ENCODE measurements at places on chromosomes 7 and 10. TPM values are rescaled to one million over a fixed set of nuclear protein-coding genes. Genes with fewer than 3 reads are reported as not detected.
A peak's percentile ranks its signal among the peaks of the same experiment; 100 is the strongest.

The CTAGE8 gene
- 9.7 TPM for total RNA-seq

- DNase-seq, result no peak
Measured at GRCh38 chr7:108794466-108794865, 224.8 kb downstream of the DNAJB9 start.

DNA sequence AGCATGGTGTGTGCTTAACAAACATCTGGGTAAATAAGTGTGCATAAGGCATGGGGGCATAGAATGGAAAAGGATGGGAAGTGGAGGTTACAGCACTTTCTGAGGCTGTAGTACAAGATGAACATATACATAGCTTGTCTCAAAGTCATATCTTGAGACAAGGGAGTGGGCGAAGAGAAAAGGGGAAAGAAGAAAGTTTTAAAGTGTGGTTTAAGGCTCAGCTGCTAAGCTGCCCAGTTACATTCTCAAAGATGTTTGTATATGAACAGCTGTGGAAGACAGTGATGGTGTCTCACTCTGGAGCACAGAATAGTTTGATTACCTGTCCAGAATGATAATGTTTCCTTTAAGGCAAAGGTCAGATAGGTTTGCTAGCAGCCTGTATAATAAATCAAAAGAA is 61.9 kb upstream of the LANCL2 start:
- no peak for DNase-seq

The FOXI2 gene
- 0.58 TPM for total RNA-seq

The FKBP9 gene
- total RNA-seq, result 81.8 TPM

DNA sequence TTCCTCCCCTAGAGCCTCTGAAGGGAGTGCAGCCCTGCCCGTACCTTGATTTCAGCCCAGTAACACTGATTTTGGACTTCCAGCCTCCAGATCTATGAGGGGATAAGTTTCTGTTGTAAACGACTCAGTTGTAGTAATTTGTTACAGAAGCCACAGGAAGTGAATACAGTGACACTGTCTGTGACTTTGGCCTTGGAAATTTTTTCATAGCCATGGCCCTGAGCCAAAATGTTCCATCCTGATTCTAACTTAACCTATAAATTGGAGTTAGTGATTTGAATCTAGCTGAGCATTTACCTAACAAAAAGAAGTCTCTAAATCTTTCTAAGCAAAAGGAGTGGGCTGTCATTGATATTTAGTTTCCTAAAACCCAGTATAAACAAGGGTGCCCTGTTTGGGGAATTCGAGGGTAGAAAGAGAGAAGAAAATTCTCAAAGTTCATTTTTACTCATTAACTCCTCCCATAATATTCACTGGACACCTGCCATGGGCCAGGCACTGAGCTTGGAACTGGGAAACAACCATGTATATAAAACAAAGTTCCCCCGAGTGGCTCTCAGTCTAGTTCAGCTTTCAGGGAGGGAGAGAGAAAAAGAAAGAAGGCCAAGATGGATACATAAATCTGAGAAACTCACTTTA is 162.3 kb downstream of the SKIDA1 start:
- no peak for DNase-seq

DNA sequence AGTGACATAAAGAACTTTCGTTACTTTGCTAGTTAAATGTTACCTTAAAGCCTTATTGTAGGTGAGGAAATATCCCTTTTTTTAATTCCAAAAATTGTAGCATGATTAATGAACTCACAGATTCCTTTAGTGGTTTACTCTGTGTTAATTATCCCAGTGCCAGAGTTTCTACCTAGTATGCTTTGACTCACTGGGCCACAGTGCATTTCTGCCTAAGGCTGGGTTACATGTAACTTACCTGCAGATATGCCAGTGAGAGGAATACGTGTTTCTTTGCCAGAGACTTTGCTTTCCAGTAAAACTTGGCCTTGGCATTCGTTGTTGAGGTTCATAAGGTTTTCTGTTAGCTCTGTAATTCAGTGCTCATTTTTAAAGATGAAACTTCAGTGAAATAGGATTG is 380.8 kb upstream of the LRGUK start:
- peak; percentile 14 for DNase-seq

The CYP3A4 gene
- 2.7 TPM for total RNA-seq

DNA sequence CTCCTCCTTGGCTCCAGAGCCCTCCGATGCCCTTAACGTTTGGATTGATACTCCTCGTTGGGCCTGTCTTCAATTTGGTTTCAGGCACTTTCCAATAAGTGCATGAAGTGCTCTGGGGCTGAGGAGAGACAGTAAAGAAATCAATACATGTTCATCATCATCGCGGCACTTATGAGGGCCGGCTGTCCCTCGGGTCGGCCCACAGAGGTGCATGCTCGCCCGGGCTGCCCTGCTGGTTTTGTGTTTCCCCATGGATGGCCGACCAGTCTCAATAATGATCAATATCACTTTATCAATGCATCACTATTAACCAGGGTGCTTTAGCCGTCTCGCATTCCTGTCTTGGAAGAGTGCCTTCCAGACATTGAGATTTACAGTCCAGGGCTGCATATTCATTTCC is 154.2 kb downstream of the EBF3 start:
- DNase-seq, result no peak

DNA sequence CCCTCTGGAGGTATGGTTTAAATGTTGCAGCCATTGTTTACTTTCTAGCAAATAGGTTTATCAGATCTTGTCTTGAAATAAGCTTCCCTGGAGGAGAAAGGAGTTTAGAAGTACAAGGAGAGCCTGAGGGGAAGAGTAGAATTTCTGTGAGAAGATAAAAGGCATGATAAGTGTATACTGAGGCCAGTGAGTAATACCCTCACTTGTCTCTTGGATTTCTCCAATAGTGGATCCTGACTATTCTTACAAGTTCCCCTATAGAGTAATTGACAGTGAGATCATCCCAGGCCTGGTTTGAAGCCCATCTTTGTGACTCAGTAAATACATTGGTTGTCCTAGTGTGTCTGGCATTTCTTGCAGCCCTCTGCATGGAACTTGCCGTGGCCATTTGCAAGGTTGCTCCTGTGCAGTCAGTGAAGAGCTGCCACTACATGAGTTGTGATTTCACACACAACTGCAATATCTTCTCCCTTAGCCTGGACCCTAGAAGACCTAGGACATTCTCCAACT is 41.6 kb downstream of the CHN2 start:
- DNase-seq, result no peak

The ICA1 gene
- total RNA-seq, result 33.6 TPM

GRCh38 chr10:126223512-126224067 is 164.7 kb downstream of the ADAM12 start:
- DNase-seq, result no peak

The NPC1L1 gene
- 0.10 TPM for total RNA-seq

- no peak for DNase-seq
Measured at GRCh38 chr10:71337219-71337701, 18.2 kb downstream of the SLC29A3 start.

The MMP21 gene
- not detected for total RNA-seq

DNA sequence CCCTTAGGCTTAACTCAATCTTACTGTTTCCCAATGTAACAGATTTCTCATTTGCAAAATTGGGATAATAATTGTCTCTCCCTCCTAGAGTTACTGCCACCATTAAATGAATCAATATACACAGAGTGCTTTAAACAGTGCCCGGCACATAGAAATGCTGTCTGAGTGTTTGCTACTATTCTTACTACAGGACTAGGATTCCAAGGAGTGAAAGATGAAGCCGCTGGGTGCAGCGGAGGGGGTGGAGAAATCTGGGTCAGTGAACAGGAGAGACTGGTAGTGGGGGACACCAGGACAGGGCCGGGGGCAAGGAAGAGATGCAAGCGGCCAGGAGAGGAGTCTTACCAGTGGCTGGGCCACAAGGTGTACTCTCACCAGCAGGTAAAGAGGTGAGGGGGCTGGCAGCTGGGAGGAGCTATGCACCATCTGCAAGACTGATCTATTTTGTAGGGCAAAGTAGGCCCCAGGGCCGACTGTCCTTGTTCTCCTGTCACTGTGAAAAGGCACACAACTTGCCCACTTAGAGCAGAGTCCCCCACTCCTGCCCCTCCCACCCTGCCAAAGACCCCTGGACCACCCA is 18.5 kb upstream of the PRRT4 start:
- no peak for DNase-seq

The CD36 gene
- total RNA-seq, result 140 TPM

The TMEM176A gene
- 10.2 TPM for total RNA-seq

GRCh38 chr10:106182542-106182941 is 982.0 kb downstream of the SORCS1 start:
- no peak for DNase-seq

- no peak for DNase-seq
Measured at GRCh38 chr10:128956149-128956548, 510.9 kb upstream of the MGMT start.

The PTF1A gene
- not detected for total RNA-seq

- DNase-seq, result no peak
Measured at GRCh38 chr10:3778692-3779157, 6.3 kb downstream of the KLF6 start.

DNA sequence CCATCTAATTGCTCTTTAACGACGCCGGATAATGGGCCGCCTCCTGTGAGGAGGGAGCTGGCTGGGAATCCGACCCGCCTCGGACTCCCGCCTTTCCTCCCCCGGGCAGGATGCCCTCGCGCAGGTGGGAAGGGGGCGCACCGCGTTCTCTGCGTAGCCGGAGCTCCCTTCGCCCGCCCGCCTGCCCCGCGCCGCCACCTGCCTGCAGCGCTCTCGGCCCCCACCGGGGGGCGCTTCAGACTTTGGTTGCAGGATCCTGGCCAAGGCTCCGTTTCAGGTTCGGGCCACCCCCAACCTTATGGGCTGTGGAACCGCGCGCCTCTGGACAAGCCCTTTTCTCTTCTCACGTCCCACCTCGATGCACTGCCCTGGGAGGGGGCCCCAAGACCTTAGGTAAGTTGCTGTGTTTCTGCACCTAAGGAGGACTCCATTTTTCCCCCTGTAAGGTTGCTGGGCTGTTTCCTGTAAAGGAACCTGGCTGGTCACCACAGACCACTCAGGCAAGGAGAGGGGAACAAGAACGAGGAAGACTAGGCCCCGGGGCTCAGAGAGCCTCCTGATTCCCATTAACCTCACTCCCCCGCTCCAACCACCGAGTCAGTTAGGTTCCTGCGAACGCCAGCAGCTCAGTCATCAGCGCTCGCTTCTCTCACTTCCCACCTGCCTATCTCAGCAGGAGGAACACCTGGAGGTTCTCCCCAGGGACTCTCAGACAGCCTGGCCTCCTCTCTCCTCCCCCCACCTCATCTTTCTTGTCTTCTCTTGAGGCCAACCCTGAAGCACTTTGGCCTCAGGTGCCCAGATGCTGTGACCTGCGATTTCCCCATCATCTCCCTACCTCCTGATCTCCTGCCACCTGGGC is 11.3 kb upstream of the KAZALD1 start:
- no peak for DNase-seq

GRCh38 chr7:3439333-3440030 is 138.4 kb downstream of the SDK1 start:
- no peak for DNase-seq

The STRIP2 gene
- total RNA-seq, result 0.30 TPM

DNA sequence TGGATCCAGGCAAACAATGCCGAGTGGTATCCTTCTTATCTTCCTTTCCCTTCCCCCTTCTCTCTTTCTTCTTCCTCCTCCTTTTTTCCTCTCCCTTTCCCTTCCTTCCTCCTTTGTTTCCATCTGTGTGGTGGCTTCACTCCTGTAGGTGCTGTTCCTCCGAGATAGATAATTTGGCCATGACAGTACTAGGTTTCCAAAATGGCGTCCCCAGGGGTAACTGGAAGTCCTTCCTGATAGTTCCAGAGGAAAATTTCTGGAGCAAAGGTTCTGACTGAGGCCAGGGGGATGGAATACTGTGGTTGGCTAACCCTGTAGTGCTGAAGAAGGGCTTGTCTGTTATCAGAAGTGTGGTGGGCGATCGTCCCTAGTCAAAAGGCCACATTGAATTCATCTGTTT is 52.5 kb upstream of the CCDC6 start:
- no peak for DNase-seq

GRCh38 chr10:114545071-114545470 is 113.0 kb downstream of the ABLIM1 start:
- DNase-seq, result no peak

The MSMB gene
- total RNA-seq, result 46.7 TPM

DNA sequence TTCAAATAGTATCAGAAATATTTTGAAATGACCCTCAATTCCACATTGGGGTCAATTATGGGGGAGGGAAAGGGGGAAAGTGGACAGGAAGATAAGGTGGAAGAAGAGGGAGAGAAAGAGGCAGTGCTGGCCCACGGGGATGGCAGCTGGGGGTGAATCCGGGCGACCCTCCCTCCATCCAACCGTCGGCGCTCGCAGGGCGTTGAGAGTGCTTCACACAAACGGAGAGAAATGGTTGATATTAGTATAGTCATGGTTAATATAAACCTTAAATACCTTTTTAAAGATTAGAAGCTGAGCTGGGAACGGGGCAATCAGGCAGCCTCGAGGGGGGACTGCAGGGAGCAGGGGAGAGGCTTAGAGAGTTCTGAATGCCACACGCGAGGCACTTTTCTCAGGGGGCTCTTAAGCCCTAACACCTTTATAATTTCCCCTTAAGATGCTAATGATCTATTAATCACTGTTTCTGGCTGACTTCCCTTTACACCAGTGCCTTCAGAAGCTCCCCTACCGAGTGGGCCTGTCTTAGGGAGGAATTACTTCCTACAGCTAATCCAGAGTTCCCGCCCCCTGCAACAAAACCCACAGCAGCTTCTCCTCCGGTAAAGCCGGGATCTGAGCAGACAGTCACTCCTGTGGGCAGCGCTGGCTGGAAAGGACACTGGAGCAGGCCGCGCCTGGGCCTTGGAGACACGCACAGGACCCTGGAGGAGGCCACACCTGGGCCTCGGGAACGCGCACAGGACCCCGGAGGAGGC is 39.5 kb downstream of the PRKAG2 start:
- no peak for DNase-seq

GRCh38 chr10:114526504-114527238 is 122.4 kb upstream of the AFAP1L2 start:
- peak; percentile 84 for DNase-seq

- no peak for DNase-seq
Measured at GRCh38 chr10:54993148-54993547, 192.1 kb upstream of the PCDH15 start.

The PLEKHS1 gene
- 0.42 TPM for total RNA-seq

- DNase-seq, result peak; percentile 44
Measured at GRCh38 chr7:18693406-18693805, 197.9 kb downstream of the HDAC9 start.

GRCh38 chr10:3800586-3800985 is 15.6 kb upstream of the KLF6 start:
- DNase-seq, result no peak

The SPDYE17 gene
- not detected for total RNA-seq

- no peak for DNase-seq
Measured at GRCh38 chr7:99652671-99653070, 27.1 kb downstream of the CYP3A5 start.

DNA sequence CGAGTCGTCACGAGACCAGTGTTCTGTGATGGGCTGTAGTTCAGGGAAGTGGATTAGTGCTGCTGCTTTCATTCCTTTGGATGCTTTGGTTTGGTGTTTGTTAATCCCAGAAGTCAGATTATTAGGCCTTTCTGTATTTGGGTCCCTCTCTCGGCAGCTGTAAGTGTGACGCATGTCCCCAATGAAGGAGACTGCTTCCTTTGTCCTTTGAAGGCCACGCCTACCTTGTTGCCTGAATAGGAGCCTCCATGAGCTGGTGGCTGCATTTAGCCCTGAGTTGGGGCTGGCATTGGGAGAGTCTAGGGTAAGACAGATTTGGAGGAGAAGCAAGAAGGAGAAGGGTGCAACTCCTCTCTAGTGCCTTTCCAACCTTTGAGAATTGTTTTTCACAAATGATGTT is 34.5 kb downstream of the DOCK1 start:
- peak; percentile 26 for DNase-seq

The EN2 gene
- total RNA-seq, result not detected

- no peak for DNase-seq
Measured at GRCh38 chr10:100739517-100740368, 5.6 kb upstream of the PAX2 start.

The GRM3 gene
- total RNA-seq, result not detected

GRCh38 chr7:33192695-33193291 is 63.4 kb downstream of the BBS9 start:
- no peak for DNase-seq

Data from lower leg skin (tissue), 4 donors.